A549 treated with ZK216348 at 1 μM for 4 hours (cell line): ENCODE measurements at places on chromosomes 1 and 21. TPM values are rescaled to one million over a fixed set of nuclear protein-coding genes. Genes with fewer than 3 reads are reported as not detected.

PCP4L1 gene
- total RNA-seq, result 0.11 TPM in 1 of 5 replicates, not detected in the others

SMIM1 gene
- total RNA-seq, result 1.0 to 2.1 TPM (median 1.6 TPM) in 4 of 5 replicates, not detected in the other

VSIG8 gene
- total RNA-seq, result not detected in 5 replicates

GCSAML gene
- not detected in 5 replicates for total RNA-seq

TMEM52 gene
- 0.32 to 1.7 TPM (median 0.82 TPM) in 5 replicates for total RNA-seq

DPH2 gene
- 31.3 to 44.9 TPM (median 37.6 TPM) in 5 replicates for total RNA-seq

MIXL1 gene
- total RNA-seq, result 0.13 TPM in 1 of 5 replicates, not detected in the others

TRIM58 gene
- not detected in 5 replicates for total RNA-seq

PLA2G2A gene
- not detected in 5 replicates for total RNA-seq

BCAN gene
- not detected in 5 replicates for total RNA-seq
